NCI-H2227 treated with DMSO at 0.1 percent for 48 hours (cell line): ENCODE measurements at places on chromosomes 5 and 9.

GRCh38 chr5:34597034-34598027 is 58.8 kb upstream of the RAI14 start:
- no peak for DNase-seq

DNA sequence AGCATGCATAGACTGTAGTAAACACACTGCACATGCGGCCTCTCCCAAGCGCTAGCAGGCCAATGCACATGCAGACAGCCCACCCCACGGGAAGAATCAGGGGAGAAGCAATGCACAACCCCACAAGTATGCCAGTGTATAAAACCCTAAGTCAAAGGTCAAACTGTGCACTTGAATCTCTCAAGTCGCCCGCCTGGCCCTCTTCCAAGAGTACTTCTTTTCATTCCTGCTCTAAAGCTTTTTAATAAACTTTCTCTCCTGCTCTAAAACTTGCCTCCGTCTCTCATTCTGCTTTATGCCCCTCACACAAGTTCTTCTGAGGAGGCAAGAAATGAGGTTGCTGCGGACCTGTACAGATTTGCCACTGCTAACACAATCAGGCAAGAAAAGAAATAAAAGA is 50.4 kb downstream of the PTPDC1 start:
- no peak for DNase-seq

- no peak for DNase-seq
Measured at GRCh38 chr5:19608444-19609002, 379.5 kb downstream of the CDH18 start.

DNA sequence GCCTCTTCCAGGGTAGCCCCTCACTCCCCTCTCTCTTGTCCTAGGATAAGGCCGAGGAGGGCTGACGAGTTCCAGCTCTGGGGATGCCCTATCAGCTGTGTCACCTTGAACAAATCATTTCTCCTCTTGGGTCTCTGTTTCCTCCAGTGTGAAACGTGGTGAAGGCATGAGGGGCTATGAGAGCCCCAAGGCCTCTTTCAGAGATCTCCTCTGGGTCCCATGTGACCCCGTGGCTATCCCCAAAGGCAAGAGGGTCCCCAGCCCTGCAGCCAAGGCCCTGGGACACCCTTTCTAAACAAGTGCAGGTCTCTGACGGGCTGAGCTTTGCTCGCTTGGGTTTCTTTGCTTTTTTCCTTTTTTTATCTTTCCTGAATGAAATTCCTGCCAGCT is 25.5 kb upstream of the SPTLC1 start:
- DNase-seq, result no peak

GRCh38 chr9:69660304-69660703 is 11.9 kb downstream of the APBA1 start:
- no peak for DNase-seq

GRCh38 chr5:2550509-2550908 is 201.0 kb downstream of the IRX2 start:
- no peak for DNase-seq
